ENCODE measurements at places on chromosomes 5 and 9.
A peak's percentile ranks its signal among the peaks of the same experiment; 100 is the strongest.

DNA sequence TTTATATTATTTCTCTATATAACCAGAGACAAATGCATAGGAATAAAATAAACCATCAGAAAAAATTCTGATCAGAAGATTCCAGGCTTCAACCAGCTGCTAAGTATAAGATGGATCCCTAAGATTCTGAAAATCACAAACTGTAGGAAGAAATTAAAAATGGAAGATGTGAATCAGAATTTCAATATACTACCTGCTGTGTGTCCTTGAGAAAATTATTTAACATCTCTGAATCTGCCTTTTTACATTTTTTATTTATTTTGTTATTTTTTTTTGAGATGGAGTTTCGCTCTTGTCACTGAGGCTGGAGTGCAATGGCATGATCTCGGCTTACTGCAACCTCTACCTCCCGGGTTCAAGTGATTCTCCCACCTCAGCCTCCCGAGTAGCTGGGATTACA is 187.2 kb downstream of the GNAQ start:
- DNase-seq: no peak

DNA sequence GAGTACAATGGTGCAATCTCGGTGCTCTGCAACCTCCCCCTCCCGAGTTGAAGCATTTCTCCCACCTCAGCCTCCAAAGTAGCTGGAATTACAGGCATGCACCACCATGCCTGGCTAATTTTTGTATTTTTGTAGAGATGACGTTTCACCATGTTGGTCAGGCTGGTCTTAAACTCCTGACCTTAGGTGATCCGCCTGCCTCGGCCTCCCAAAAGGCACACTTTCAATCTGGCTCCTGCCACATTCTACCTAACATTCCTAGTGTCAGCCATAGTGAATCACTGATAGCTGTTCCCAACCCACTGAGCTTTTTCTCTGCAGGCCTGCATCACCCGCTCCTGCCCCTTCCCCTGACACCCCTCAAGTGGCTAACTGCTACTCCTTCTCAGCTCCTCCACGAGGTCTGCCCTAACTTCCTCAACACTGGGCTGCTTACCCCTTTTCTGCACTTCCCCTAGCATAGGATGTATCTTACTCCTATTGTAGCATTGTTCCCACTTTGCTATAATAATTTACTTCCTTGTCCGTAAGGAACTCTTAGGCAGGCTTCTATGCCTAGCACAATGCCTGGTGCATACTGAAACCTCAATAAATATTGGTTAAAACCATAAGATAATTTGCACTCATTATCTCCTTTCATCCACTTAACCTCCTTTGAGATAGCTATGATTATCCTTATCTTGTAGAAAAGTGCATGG is 42.0 kb upstream of the LIFR start:
- DNase-seq: no peak

DNA sequence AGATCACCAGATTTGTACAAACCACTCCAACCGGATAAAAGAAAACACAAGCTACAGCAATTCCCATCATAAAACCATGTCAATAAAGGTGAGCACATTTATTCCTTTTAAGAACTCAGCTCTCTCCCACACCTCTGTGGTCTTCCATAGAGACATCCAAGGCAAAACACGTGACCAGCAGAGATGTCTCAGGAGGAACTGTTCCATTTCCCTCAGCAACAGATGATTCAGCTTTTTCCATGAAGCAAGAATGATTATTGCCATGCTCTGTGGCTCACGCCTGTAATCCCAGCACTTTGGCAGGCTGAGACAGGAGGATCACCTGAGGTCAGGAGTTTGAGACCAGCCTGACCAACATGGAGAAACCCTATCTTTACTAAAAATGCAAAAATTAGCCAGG is 15.8 kb downstream of the GZMK start:
- DNase-seq: no peak

GRCh38 chr9:3447788-3448187 is 78.0 kb downstream of the RFX3 start:
- DNase-seq: no peak

- DNase-seq: no peak
These were observed 647.8 kb downstream of the CDH9 start for GRCh38 chr5:26390608-26391007.

DNA sequence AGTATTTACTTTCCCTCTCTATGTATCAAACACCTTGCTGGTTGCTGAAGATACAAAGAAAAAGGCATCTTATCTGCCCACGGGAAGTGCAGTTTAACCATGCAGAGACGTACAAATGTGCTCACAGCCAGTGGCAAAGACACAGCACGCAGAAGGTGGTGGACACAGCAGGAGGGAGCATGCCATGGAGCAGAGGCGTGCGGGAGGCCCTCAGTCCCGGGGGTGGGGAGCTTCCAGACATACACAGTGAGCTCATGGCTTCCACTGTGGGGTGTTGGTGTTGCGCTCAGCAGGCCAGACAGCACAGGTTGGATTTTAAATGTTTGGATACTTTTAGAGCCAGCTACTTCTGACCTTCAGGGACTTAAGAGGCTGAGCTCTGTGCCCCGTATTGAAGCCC is 8.8 kb upstream of the BARX1 start:
- DNase-seq: no peak

GRCh38 chr5:162391833-162392232 is 324.3 kb downstream of the GABRG2 start:
- no peak for DNase-seq

GRCh38 chr9:96048104-96048955 is 172.8 kb downstream of the ERCC6L2 start:
- DNase-seq: peak; percentile 41

DNA sequence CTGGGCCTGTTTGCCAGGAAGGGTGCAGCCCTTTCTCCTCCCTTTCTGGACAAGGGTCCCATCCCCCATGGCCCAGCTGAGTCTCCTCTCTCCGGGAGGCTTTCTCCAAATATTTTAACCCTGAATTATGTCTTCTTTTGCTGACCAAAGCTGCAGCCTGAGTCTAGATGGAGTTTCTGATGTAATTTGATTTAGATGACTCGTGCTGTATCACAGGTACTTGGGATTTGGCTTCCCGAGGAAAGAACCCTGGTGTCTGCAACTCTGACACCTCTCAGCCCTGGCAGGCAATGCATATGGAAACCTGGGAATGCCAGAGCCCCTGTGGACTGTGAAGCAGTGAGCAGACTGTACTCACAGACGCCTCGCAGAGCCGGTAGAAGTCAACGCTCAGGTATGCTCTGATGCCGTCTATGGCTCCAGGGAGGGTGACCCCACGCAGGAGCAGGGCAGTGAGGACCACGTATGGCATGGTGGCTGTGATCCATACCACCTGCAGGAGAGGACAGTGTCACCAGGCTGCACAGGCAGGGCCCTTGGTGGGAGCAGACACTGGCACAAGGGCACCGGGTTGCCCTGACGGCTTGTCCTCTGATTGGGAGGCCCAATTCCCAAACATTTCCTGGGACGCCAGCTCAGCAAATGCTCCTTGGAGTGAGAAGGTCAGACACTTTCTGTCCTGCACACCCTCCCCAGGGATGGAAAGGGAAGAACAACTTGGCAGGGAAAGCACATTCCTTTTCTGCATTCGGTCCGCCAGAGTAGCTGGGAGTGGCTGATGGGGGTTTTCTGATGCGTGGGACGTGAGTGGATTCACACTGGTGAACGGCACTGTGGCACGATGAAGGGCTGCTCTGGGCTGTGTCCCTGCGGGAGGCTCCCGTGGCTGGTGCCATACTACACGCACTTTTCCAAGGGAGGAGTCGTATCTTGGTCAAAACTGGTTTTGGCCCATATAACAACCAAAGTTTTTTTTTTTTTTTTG is 24.7 kb downstream of the SLC6A3 start:
- no peak for DNase-seq

GRCh38 chr5:175328176-175328575 is 115.8 kb downstream of the DRD1 start:
- DNase-seq: no peak

- no peak for DNase-seq
These were observed 2.3 kb downstream of the MAN2A1 start for GRCh38 chr5:109691996-109692395.

DNA sequence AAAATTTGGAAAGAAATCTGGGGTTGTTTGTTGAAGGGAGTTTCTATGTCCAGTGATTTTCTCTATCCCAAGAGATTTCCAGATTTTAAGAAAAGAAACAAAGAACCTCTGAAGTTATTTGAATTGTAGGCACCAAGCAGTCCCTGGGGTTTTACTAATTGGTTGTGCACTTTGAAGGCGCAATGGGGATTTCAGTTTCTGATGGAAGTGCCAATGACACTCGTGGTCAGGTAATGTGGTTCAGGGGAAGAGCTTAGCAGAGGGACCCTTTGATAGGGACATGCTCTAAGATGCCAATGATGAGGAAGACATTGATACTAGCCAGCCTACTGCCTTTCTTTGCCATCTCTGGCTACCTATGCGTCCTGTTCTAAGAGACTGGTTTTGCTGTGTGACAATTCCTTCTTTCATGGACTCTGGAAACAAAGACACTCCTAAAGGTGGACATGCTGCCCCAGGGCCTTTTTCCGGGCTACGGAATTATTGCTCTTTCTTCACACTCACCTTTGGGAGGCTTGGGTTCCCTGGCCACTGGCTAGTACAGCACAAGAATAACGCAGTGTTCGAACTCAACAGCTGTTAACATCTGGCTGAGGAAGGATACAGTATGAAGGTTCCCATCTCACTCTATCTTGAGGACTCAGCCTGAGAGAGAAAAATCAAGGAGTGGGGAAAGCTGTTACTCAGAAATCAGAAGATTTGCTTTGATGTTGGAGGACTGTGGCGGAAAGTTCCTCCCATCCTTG is 6.9 kb upstream of the TRAF1 start:
- DNase-seq: no peak

DNA sequence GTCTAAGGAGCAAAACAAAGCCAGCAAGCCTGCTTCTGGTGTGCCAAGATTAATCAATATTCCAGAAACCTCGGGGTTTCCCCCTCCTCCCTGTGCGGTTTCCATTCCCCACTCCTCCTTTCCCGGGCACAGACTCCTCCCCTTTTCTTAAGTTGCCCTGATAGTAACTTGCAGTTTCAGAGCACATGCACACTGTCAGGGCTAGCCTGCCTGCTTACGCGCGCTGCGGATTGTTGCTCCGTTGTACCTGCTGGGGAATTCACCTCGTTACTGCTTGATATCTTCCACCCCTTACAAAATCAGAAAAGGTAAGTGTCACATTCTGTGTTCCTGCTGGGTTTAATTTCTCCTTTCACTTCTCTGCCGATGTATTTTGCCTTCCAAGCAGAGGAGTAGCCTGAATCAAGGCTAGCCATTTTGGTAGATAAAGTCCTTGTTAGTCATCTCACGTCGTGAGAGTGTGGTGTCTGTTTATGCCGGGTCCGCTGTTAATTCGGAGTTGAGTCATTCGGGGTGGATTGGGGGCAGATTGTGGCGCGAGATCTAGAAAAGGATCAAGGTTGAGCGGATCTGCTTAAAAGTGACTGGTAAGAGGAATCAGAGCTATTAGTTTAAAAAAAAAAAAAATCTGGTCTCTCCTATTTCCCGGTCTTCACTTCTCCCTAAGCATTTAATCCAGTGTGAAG is at the start of gene SLC1A3:
SLC1A3 (plus strand) TSS at position 179 of the 686 bp plus-strand sequence. CDS start 1,818 bp downstream, outside the sequence.
- peak; percentile 61 for DNase-seq

DNA sequence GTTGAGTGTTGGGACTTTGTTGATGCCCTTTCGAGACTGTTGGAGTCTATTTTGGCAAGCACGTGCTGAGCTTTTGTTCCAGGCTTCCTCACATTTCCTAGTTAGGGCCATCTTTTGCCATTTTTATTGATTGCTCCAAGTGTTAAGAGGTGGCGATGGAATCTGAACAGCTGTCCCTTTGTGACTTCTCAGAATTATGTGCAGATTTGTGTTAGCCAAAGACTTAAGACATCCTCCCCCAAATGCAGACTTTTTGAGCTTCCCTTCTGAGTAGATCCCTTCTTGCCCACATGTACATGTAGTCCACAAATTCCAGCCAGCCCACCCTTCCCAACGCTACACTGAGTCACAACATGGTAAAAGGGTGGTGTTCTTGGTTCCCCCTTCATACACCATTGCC is 59.2 kb downstream of the SPIN1 start:
- DNase-seq: no peak
